CD4-positive, alpha-beta T cell treated with Interferon gamma for 1 hour (primary cell): ENCODE measurements at places on chromosomes 3 and 15.

DNA sequence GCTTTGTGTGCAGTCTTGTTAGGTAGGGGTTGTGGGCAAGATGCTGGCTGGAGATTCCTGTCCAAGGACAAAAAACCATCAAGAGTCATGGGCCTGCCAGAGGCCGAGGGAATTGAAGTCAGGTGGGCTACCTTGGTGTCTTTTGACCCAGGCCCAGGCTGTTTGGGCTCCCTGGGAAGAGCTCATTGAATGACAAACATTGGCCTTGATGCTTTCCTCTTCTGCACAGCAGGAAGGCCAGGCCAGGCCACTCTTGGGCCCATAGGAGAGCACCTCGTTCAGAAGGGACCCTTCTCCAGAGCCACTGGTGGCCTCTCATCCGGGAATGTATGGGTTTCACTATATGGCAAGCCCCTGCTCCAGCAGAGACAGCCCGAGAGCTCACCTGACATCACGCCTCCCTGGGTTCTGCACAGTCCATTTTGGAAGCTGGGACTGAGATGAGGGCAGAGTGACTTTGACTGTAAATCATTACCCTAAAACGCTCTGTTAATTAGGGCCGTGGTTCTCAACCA lies 169.1 kb downstream of the NSMCE3 start:
- DNase-seq, result no peak

GRCh38 chr3:170274641-170275040 lies 52.4 kb downstream of the PRKCI start:
- no peak for DNase-seq

DNA sequence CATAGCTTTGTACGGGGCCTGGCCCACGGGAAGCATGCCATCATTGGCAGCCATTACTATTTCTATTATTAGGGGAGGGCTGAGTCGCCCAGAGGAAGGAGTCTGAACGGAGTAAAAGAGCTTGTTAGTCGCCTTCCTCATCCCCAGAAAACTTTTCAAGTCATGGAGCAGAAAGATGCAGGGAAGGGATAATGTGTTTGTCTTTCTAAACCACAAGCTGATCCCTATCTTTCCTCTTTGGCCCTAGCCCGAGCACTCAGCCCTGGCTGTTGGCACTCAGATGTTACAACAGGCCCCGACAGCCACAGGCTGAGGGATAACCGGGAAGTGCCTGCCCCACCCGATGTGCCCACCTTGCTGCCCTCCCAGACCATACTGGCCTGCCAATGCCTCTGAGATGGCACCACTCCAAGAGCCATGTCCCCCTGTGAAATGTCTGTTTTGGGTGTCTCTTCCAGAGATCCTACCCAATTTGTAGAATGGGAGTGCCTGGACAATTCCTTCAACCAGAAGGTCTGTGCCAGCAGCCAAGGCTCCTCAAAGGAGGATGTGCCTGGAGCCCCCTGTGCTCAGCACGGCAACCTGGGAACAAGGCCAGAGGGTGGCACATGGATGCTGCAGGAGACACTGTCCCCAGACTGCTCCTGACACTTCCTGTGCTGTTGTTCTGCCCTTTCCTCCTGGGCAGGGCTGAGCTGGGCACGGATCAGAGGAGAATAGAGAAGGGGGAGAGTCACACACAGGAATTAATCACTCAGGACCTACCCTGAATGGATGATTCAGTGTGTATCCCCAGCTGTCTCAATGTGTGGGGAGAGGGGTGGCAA lies 10.8 kb downstream of the PAK6 start:
- DNase-seq, result no peak

DNA sequence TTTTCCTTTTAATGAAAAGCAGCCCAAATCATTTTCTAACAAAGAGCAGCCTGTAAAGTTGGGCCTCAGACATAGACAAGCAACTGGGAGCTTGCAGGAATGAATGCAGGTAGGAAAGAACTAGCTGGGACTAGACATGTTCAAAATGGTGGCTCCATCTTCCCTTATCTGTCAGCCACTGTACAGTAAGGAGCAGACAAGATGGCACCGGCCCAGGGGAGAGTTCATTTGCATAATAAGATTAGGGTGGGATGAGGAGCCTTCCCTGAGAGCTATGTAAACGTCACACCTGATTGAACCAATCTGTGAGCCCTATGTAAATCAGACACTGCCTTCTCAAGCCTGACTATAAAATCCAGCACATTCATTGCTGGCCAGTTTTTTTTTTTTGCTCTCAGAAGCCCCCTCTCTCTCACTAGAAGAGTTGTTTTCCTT lies 59.7 kb upstream of the GK5 start:
- DNase-seq, result no peak

GRCh38 chr3:16174389-16174788 lies at the start of gene GALNT15:
Gene GALNT15 (plus strand): TSS chr3:16174680. CDS start chr3:16175152, 472 bp downstream.
- no peak for DNase-seq

GRCh38 chr15:64288577-64288976 lies 67.4 kb downstream of the CSNK1G1 start:
- no peak for DNase-seq

DNA sequence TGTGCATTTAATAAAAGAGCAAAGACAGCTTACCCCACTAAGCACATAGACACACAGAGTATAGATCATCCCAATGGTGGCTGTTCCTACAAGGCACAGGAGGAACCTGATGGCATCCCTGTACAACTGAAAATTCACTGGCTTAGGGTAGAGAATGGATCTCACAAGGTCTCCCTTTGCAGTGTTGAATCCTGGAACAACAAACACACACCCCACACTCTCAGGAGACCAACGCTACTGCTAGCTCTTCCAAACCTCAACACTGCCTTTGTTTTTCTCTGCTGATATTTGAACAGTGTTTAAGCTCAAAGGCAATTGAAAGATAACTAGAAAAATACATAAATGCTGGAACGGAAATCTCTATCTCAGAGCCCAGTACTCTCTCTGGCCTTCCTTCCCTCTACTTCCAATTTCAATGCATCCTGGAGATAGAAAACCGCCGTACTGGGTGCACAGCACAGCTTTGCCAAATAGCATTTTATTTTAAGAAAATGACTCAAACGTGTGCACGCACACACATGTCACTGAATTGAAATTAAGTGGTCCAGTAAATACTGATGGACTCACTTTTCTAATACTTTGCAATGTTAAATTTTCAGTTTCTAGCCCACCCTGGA lies 87.5 kb upstream of the ATP13A5 start:
- no peak for DNase-seq

DNA sequence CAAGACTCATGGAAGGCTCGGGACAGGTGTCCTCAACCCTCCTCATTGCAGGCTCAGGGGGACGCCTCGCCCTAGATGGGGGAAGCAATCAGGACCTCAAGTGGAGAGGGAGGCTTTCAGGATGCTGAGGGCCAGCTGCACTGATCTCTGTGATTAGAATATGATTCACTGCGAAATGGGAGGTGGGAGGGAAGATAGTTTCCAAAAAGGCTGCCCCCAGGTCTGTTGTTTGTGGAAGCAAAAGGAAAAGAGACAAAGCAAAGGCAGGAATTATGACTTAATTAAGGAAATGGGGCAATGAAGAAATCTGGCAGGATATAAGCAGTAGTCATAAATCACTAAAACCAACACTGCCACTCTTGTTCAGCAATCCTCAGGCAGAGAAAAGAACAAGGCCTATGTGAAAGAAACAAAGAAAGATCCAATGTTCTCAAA lies 85.6 kb upstream of the ABHD17C start:
- no peak for DNase-seq

DNA sequence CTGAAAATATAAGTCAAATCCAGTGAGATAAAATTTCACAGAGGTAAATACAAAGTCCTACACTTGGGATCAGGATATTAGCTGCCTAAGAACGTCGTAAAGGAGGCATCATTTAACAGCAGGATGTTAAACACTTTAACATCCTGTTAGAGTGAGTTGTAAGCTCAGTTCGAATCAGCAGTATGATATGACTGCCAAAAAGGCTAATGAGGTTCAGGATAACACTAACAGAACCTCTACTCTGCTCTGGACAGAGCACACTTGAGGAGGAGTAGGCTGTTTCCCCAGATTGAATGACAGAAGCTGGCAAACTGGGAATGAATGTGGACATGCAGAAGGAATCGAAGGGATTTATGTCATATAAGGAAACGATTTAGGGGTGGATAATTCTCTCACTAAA lies 227.1 kb upstream of the CD96 start:
- no peak for DNase-seq
